ENCODE measurements at places on chromosomes 6 and 20.

DNA sequence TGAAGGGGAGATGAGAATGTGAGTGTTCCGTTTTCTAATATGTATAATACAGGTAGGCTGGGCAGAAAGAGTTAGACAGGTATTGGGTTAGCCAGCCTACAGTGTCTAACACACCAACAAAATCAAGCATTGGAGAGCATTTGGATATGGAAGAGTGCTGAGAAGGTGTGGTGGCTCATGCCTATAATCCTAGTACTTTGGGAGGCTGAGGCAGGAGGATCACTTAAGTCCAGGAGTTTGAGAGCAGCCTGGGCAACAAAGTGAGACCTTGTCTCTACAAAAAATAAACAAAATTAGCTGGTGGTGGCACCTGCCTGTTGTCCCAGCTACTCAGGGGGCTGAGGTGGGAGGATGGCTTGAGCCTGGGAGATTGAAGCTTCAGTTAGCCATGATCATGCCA lies 38.6 kb upstream of the SLC23A2 start:
- no peak for DNase-seq

DNA sequence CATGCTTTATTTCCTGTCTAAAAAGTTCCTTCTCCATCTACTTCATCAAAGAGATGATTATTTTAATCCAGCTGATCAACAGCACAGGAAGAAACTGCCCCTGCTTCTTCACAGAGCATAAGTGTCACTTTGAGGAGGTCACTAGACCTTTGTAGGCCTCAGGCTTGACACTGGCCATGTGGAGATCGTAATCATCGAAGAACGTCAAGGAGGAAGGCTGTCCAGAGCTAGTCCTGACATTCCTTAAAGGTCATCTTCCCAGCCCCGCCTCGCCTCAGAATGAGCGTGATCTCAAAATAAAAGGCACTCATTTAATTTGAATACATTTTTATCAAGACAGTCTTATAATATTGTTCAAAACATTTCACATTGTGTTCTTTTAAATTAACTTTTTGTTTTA lies 445.7 kb upstream of the CDH4 start:
- DNase-seq: no peak

DNA sequence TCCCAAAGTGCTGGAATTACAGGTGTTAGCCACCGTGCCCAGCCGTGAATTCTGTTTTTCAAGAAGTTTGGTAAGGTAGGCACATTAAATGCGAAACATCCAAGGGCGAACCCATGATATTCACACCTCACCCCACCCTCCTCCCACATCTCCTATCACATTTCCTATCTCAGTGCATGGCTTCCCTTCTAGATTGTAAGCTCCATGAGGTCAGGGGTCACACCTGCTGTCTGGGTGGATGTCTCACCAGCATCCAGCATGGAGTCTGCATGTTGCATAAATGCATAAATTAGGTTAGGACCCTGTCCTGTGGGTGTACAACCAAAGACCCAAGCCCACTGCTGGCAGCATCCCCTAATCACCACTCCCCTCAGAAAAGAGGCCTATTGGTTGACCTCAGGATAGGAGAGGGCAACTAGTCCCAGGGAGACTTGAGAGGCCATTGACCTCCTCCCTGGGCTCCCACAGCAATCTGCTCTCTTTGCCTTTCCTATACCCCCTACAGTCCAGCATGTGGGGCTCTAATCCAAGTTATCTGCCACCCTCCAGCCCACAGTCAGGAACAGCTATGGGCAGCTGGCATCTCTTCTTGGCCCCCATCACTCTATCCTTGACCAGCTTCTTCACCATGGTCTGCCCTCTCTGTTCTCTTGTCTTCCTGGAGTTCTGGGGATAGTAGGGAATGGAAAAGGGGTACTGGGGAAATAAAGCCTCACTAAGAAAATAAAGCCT lies 4.2 kb downstream of the PRRT1 start:
- DNase-seq: peak; percentile 54

DNA sequence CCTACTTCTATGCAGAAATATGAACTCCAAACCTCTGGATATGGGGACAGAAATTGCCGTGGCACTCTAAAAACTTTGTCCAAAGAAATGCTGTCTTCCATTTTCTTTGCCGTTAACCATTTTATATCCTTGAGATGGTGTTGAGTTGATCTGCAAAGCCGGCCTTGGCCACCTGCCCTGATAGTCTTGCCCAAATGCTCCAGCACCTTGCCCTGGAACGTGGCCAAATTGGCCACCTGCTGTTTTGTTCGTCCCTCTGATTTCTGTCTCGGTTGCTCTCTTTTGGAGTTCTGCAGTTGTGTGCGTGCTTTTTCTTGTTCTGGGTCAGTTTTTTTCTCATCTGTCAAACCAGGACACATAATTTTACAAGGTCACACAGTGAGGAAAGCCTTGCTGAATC lies 239.7 kb upstream of the GMDS start:
- no peak for DNase-seq

GRCh38 chr6:127117979-127118297 lies 533 bp upstream of the RSPO3 start:
- DNase-seq: no peak

DNA sequence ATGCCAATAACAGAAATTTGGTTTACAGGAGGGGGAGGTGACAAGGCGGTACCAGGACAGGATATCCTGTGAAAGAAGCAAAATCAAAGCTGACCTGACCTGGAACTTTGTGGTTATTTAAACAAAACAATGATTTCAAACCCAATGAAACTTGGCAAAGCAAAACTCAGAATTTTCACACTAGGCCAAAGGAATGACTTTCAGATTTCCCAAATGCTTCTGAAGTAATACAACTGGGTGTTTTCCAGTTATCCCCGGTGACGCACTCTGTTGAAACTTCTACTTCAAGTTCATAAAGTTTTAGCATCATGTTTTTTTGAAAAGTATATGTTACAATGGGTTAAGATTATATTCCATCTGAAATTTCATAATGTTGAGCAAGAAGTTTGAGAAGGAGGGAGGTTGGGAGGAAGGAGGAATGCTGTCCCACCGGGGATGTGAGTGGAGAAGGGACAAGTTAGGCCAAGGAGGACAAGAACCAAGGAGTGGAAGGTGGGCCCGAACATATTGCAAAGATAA lies 78.1 kb upstream of the TRAF3IP2 start:
- no peak for DNase-seq

DNA sequence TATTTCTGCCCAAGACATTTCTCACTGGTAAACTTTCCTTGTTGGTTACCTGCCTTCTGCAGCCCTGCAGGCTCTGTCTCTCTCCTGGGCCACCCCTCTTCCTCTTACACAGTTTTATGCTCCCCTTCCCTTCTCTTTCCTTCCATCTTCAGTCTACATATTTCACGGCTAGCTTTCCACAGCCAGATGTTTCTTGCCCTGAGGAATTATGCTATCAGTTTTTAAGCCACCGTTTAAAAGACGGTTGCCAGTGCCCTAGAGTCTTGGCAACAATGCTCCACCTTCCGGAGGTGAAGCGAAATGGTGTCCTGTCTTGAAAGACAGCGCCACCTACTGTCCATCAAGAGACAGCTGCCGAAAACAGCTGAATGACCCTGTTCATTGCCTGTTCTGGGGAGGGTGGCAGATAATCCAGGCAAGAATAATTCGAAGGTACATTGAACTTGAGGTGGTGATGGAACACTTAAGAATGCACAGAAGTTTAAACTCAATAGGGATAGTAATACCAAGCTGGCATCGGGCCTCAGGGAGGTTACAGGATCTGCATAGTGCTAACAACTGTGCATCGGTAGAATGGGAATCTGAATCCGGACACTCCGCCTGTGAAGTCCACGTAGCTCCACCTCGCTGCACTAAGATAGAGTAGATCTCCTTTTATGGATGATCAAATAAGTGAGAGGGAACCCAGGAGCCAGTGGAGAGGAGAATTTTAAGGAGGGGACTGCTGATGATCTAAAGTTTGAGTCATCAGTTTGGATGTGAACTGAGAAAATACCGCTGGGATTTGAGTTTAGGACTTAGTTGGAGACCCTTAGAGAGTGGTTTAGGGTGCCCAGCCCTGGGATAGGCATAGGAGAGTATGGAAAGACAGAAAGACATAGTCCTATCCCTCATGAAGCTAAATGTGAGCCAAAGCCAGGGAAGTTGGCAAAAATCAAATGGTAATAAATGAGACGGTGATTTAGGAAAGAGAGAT lies 4.8 kb upstream of the TRIM40 start:
- DNase-seq: peak; percentile 94

- no peak for DNase-seq
These were observed 25.8 kb downstream of the BHLHE23 start for GRCh38 chr20:62980970-62981369.

GRCh38 chr6:72746276-72746675 lies 124.4 kb downstream of the KCNQ5 start:
- no peak for DNase-seq

GRCh38 chr20:44566018-44566417 lies 16.4 kb upstream of the PKIG start:
- DNase-seq: no peak

All from hematopoietic multipotent progenitor cell treated with erythropoietin and hydrocortisone succinate and interleukin-3 and kit ligand, for 17 days (in vitro differentiated cells).